ENCODE measurements at places on chromosomes 4 and X.
A peak's percentile ranks its signal among the peaks of the same experiment; 100 is the strongest.

DNA sequence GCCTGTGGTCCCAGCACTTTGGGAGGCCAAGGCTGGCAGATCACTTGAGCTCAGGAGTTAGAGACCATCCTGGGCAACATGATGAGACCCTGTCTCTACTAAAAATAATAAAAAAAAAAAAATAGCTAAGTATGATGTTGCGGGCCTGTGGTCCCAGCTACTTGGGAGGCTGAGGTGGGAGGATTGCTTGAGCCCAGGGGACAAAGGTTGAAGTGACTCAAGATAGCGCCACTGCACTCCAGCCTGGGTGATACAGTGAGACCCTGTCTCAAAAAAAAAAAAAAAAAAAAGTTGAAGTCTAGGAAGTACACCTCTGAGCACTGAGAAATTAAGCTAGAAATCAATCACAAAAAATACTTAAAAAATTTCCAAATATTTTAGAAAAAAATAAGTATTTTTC lies 86.5 kb downstream of the FRAS1 start:
- no peak for DNase-seq

DNA sequence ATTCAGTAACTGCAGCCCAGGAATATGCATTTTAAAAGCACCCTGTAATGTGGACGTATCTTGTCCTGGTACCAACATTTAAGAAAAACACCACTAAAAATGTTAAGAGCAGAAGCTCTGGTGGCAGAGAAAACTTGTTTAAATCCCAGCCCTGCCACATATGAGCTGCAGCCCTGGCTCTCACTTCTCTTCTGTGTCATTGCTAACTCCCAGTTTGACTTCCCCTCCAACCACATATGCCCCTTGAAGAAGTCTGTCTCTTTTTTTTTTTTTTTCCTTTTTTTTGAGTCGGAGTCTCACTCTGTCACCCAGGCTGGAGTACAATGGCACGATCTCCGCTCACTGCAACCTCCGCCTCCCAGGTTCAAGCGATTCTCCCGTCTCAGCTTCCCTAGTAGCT lies 14.8 kb downstream of the LHFPL1 start:
- no peak for DNase-seq

DNA sequence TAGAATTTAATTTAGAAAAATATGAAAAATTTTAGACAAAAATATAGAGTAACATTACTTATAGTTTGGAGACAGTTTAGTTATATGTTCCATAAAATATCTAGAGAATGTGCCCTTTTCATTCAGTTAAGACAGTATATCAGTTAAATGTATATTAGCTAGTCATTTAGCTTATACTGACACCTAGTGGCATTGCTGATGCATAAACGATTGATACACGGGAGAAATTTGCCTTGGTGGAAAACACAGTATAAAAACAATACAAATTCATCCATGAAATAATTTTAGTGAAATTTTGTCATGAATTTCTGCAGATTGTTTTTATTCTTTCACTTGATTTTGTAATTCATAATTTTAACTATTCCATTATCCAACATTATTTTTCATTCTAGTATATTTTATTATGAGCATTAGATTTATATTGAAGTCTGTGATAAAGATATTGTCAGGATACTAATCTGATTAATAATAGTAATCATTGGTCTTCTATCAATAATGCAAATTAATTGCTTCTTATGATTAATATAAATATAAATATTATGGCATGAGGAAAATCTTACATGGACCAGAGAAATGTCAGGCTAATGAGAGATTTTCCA lies 219.0 kb downstream of the TLL1 start:
- DNase-seq = peak; percentile 3

DNA sequence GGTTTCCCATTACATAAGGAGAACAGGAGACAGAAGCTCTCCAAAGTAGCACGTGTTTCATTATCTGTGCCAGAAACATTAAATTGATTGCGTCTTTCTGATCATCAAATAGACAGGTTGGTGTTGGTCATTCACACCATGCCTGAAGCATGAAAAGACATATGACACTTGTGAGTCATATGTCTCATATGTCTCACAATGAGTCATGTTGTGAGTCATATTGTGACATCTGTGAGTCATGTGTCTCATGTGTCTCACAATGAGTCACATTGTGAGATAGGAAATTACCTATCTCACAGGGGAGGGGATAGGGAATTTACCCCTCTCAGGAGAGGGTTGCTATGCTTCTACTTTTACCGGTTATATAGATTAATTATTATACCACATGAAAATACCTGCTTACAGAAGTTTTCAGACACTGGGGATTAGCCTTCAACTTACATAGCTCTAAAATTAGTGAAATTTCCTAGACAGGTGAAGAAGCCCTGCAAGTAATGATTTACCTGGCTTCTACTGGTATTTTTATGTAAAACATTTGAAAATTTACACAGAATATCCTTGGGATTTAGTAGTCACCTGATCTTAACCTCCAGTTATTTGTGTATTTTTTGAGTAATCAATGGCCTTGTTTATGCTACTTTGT lies 80.8 kb downstream of the NPFFR2 start:
- DNase-seq = peak; percentile 86

- DNase-seq = no peak
Observed at GRCh38 chr4:85496126-85496849, 21.3 kb downstream of the ARHGAP24 start.

DNA sequence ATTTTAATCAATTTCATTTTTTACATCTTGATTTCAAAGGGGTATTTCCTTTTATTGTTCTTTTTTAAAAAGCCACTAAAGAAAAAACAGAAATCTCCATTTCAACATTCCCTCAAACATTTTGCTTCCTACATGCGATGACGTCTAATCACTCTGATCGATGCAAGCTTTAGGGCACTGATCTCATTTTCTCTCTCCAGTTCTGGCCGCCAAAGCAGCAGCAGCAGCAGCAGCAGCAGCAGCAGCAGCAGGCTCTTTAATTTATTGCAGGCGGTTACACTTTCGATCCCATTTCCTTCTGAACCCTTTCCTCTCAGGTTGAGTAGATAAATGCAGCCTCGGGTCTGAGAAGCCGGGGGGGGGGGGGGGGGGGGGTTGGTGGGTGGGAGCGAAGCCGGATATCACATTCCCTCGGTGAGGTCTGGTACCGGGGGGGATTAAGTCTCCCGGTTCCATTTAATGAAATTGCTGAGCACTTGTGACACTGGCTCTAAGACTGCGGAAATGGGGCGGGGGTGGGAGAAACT lies 3.4 kb upstream of the PCDH7 start:
- DNase-seq = no peak

GRCh38 chr4:26023203-26023972 lies 109.4 kb downstream of the SMIM20 start:
- DNase-seq = no peak

GRCh38 chr4:159206427-159206871 lies 103.6 kb downstream of the RAPGEF2 start:
- no peak for DNase-seq

DNA sequence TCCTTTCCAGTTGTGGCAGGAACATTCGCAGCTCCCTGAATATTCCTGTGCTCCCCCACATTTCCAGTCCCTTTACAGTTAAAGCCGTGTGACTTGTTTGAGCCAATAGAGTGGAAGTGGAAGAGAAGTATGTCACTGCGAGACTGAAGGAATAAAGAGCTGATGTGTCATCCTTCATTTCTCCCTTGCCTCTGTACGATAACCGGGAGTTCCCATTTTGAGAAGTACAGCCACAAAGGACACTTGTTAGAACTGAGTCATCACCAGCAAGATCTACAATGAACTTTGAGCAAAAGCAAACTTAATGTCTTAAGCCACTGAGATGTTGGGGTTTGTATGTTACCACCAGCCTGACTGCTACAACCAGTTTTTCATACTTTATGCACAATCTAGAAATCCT lies 92.3 kb downstream of the SPRY1 start:
- peak; percentile 68 for DNase-seq

DNA sequence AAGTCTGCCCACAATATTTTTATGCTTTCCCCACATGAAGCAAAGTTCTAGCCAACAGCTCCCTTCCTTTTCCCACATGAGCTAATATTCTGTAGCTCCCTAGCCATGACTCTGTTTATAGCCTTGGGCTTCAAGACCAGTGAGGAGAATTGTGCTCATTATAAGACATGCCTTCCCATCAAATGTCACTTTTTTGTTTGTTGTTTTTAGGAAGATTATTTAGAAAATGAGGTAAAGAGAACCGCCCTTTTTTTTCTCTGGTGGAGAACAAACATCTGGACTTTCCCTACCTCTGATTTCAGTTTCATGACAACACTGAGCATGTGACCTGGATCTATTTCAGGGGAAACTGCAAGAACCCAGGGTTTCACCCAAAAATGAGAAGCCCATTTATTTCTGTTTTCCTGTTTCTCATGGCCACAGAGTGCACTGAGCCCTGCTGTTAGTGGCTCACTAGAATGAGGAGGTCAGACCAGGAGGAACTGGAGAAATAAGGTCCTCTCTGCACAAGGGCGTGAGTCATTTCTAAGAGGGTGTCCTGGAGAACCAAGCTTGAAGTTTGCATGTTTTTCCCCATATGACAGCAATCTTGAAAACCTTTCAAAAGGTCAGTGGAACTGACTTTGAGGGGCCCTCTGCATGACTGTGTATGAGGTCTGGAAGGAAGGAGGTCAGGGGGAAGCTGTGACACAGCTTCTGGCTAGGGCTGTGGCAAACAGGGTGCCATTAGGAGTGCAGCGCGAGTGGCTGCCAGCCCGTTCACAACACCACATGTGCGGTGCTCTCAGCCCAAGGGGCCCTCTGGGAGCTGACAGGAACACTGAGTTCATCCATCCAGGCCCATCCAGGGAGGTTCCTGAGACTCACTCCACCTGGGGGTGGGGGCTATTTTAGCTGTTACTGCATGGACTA lies 55.2 kb downstream of the CHST7 start:
- DNase-seq = no peak

- DNase-seq = no peak
Observed at GRCh38 chrX:45009371-45010000, 136.5 kb downstream of the KDM6A start.

Measured in Caki2 (cell line).